Renal cortical epithelial cell (primary cell): ENCODE measurements at places on chromosomes 13 and 19. TPM values are rescaled to one million over a fixed set of nuclear protein-coding genes. Genes with fewer than 3 reads are reported as not detected.

GRCh38 chr13:103815619-103816018 is 749.4 kb upstream of the SLC10A2 start:
- DNase-seq, result peak; percentile 64

DNA sequence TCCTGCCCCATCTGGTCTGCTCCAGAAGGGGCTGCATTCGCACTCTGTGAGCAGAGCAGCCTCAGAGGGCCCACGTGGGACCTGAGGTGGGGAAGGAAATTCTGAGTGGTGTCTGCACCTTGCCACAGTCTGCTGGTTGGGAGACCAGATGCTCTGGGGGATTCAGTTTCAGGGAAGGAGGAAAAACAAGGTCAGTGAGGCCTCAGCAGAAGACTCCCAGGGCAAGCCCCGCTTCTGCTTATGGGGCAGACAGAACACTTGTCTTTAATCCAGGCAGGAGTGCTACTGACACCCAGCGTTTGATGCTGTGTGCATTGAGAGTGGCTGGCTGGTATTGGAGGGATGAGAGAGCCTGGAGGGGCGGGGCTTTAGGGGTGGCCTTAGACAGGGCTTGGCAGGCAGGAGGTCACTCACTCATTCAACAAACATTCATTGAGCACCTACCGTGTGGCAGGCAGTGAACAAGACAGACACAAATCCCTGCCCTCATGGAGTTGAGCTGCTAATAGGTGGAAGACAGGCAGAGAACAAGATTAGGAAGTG is 4.9 kb upstream of the CLEC17A start:
- DNase-seq, result no peak

DNA sequence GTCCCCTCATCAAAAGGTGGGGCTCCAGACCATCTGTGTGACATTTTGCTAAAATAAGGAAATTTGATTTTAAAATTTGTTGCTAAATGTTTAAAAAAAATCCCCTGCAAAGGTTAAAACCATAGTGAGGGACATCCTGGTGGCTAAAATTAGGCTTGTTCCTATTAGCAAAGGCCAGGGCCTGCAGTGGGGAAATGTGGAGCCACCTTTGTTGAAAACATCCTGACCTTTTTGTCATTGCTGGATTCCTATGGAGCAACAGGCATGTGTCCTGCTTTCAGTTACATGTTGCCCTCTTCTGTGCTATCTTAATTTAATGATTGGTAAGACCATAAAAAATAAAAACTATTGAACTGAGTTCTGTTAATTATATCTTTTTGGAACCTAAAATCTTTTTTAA is 524.3 kb downstream of the KCTD12 start:
- DNase-seq, result no peak

DNA sequence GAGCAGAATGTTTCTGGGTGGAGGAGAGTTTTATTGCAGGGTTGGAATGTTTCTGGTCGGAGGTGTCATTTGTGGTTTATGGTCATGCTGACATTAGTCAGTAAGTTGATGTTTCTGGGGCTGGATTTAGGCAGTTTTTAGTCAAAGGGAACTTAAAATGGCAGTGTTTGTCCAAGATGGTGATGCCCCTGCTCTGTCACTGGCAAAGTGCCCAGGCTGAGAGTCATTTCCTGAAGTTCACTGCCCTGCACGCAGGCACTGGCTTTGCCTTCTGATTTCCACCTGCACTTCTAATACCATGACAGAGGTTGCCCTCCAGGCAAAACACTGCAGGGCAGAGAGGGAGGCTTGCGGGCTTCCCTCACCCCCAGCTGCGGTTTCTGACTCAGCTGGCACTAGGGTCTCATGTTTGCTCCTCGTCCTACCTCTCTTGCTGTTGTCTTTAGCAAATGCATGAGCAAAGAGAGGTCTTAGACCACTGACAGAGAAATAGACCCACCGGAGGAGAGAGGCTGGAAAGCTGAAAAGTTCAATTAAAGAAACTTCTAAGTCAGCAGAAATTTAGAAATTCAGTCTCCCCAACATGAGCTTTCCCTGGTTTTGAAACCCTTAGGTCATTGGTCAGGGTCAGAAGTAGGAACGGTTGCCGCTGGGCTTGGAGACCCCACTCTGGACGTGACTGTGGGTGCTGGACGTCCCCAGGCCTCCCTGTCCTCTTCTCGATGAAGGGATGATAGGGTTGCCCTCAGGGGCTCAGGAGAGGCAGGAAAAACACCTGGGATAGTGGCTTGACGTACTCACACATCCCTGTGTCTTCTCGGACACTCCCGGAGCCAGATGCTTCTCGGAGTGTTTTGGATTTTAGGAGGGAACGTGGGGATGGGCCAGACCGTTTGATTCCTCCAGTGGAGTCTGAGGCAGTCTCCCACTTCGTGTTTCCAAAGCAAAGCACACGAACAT is 26.3 kb downstream of the TMEM255B start:
- peak; percentile 99 for DNase-seq

- no peak for DNase-seq
Measured at GRCh38 chr13:111050539-111050879, 64.6 kb upstream of the ARHGEF7 start.

DNA sequence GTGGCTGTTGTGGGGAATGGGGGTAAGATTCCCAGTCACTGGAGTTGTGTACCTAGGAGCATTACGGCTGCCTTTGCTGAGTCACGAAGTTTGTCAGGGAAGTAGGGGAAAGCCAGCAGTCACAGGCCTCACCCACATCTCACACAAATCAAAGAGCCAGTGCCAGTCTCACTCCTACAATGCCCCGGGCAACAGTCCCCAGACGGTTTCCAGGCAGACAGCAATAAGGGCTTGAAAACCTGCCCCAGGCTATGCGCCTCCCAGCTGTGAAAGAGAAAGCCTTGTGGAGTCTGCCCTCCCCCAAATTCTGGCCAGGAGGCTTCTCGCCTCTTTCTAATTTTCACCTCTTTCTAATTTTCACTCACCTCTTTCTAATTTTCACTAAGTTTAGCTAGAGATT is 142.3 kb upstream of the EDNRB start:
- DNase-seq, result no peak

- no peak for DNase-seq
Measured at GRCh38 chr19:37899966-37900365, 6.4 kb downstream of the WDR87 start.

DNA sequence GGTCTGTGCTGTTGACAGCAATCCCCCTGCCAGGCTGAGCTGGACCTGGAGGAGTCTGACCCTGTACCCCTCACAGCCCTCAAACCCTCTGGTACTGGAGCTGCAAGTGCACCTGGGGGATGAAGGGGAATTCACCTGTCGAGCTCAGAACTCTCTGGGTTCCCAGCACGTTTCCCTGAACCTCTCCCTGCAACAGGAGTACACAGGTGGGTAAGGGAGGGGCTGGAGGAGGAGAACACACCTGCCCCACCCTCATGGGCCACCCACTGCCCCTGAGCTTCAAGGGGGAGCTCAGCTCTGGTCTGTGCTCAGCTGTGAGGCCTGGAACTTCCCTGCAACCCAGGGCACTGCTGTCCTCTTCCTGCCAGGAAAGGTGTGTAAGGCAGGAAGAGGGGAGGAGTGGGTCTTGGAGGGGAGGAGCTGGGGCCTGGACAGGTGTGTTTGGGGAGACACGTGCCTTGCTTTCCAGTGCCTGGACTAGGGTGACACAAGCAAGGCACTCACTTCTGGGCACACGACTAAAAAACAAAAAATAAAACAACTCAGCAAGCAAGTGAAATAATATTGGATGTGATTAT is 3.9 kb downstream of the SIGLEC7 start:
- no peak for DNase-seq

- DNase-seq, result peak; percentile 72
Measured at GRCh38 chr13:41222259-41222852, 28.0 kb upstream of the KBTBD7 start.

GRCh38 chr13:73778242-73778864 is 355.9 kb downstream of the KLF12 start:
- DNase-seq, result peak; percentile 16

The ZNF284 gene
- total RNA-seq, result 2.1 and 4.4 TPM in 2 replicates

The RASL11A gene
- total RNA-seq, result 2.4 and 29.4 TPM in 2 replicates

The RASAL3 gene
- total RNA-seq, result 0.17 and 2.9 TPM in 2 replicates
